ENCODE measurements at places on chromosomes 2 and 18.

DNA sequence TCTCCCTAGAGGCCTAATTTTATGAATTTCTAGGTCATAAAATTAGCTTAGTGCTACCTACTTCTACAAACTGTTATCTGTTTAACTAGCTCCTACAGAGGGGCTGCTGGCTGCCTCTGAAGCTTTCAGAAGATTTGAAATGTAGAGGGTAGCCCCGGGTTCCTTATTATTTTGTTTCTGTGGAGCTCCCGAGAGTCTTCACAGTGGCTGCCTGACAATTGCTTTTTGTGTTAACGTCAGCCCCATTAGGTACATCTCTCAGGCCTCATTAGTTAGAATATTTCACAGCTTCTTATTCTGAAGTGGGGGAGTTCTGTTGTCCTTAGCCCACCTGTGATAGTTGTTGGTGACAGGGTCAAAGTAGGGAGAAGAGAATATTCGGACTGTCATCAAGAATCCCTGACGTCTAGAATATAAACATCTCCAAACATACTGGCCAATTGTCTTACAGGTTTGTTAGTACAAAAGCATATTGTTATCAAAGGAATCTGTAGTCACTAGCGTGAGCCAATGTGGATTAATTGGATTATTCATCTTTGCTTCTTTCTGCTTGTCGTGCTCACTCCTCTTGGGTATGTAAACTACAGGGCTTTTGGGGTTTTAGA lies 77.5 kb downstream of the DIS3L2 start:
- DNase-seq: no peak

DNA sequence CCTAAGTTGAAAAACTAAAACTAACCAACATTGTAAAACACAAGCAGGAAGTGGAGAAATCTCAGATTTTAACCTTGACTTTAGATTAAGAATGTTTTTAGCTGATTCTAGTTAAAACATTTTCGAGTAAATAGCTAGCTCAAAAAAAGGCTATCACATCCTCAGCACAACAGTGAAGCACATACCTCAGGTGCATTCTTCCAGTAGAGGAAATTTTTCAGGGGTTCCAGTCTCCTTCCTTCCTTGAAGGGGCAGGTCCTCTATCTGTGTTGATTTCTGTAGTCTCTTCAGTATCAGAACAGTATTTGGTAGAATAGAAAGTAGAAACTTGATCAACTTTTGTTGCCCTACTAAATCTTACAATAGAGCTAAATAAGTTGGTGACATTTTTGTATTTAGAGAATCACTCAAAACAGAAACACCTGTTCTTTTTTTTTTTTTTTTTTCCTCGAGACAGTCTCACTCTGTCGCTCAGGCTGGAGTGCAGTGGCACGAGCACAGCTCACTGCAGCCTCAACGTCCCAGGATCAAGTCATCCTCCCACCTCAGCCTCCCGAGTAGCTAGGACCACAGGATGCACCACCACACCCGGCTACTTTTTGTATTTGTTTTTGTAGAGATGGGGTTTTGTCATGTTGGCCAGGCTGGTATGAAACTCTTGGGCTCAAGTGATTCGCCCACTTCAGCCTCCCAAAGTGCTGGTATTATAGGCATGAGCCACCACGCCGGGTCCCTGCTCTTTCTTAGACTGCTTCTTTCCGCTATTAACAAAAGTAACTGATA lies 6.9 kb upstream of the GPR155 start:
- DNase-seq: no peak

- DNase-seq: no peak
These were observed 11.2 kb downstream of the SLC66A2 start for GRCh38 chr18:79940126-79940813.

GRCh38 chr2:121356058-121356640 lies 71.1 kb upstream of the TFCP2L1 start:
- peak; percentile 53 for DNase-seq

DNA sequence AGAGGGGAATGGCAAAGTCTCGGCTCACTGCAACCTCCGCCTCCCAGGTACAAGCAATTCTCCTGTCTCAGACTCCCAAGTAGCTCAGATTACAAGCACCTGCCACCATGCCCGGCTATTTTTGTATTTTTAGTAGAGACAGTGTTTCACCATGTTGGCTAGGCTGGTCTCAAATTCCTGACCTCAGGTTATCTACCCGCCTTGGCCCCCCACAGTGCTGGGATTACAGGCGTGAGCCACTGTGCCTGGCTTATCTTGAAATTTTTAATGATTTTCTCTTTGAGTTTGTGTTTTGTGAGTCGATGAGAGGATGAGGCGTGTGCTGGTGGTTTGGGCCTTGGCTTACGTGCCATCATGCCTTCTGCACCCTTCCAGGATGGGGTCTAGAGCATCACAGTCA lies 101.3 kb upstream of the ST3GAL5 start:
- no peak for DNase-seq

DNA sequence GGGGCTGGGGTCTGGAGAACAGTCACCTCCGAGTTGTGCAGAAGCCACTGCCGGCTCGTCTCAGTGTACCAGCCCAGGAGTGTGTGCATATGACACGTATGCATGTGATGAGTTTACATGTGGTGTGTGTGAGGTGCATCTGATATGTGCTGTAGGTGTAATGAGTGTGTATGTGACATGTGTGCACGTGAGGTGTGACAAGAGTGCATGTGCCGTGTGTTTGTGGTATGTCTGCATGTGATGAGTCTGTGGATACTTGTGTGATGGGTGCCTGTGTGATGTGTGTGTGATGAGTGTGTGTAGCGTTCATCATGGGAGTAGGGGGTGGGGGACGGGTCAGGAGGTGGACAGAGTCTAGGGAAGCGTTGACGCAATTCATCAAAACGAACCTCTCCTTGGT lies 12.8 kb downstream of the NTSR2 start:
- DNase-seq: no peak

DNA sequence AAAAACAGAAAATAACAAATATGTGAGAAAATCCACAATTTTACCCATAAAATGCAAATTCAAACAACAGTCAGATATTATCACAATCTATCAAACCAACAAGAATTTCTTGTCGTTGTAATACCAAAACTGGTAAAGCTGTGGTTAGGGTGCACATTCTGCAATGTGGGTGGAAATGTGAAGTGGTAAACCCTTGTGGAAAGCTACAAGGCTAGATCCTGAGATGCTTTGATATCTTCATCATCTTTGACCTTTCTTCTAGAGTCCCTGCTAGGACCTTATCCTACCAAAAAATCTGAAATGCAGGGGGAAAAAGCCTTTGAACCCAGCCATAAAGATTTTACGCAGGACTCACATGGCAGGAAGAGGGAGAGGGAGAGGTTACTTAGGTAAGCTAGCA lies 17.2 kb upstream of the ATG16L1 start:
- DNase-seq: no peak

All from right renal cortex interstitium (tissue), 3 donors.